ENCODE measurements at places on chromosomes 16 and 17.

- DNase-seq = peak; percentile 87
Observed at GRCh38 chr17:38559051-38559879, 46.5 kb downstream of the SRCIN1 start.

DNA sequence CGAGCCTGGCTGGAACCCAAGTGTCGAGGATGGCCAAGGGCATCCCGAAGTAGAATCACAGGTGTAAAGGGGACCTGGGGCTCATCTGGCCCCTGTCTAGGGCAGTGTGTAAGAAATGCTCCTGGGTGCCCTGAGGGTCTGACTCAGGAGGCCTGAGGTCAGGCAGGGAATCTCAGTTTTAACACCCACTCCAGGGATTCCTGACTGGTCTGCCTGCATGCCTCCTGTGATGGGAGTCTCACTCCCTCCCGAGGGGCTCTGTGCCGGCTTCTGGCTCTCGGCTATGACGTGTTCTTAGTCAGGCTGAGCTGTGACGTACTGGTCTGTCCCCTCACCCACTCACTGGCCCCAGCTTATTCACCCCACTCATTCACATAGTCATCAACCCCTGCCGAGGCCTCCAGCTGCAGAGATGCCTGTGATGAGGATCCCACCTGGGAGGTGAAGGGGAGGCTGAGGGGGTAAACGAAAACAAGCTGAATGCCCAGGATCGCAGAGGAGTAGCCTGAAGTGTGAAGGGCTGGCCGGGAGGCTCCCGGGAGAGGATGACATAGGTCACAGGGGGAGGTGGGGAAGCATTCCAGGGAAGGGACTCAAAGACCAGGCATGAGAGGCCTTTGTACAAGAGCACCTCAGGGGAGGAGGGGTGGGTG lies 23.8 kb downstream of the FAM83G start:
- DNase-seq = no peak

- no peak for DNase-seq
Observed at GRCh38 chr17:9109933-9110332, 88.6 kb downstream of the NTN1 start.

GRCh38 chr17:60914078-60914477 lies 236.4 kb downstream of the BCAS3 start:
- DNase-seq = no peak

DNA sequence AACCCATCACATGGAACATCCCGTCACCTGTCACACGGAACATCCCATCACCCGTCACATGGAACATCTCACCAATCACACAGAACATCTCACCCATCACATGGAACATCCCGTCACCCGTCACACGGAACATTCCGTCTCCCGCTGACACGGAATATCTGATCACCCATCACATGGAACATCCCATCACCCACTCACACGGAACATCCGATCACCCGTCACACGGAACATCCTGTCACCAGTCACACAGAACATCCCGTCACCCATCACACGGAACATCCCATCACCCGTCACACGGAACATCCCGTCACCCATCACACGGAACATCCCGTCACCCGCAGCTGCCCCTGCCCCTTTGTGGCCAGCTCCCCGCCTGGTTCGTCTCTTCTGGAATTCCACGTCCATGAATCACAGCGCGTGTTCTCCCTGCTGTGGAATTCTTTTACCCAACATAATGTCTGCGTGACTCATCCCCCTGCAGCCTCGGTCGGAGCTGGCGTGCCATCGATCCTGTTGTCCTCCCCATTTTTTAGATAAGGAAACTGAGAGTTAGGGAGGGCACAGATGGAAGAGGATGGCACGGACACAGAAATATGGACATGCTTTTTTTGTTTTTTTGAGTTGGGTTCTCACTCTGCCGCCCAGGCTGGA lies 5.6 kb downstream of the CPNE7 start:
- DNase-seq = no peak

DNA sequence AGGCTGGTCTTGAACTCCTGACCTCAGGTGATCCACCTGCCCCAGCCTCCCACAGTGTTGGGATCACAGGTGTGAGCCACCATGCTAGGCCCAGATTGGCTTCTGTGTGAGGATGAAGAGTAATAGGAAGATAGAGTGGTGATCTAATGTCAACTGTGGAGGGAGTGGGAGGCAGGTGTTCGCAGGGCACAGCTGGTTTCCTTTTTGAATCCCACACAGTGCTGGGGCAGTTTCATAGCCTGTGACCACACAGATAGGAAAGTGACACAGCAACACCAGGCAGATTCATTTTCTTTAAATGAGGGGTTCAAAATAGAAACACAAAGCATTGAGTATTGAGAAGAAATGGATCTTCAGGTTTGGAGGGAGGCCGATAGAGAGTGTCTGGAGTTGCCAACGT lies 540.3 kb downstream of the WWOX start:
- no peak for DNase-seq

DNA sequence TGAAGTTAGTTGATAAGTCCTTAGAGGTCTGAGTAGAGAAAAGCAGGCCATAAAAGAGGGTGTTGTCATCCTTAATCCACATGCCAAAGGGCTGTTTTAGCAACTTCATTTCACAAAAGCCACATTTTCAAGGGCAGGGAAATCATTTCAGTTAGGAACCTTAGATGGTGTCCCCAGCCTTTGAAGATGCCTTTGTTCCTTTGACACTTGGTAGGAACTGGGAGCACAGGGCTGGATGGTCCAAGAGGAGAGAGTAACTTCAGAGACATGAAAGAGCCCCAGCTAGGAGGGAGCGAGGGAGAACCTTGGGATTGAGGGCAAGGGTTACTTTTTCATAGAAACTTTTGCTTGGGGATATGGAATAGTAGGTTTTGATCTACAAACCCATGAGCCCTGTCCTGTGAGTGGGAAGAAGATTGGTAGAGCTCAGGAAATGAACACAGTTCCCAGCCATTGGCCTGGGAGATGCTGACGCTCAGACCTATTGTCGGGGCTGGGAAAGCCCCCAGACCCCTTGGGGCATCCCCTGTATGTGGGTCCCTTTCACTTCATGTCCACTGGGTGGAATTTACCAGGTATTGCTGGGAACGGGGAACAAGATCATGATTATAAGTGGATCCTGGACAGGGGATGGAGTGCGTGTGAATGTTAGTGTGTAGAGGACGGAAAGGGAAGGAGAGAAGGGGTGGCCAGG lies 18.9 kb downstream of the MSI2 start:
- DNase-seq = no peak

DNA sequence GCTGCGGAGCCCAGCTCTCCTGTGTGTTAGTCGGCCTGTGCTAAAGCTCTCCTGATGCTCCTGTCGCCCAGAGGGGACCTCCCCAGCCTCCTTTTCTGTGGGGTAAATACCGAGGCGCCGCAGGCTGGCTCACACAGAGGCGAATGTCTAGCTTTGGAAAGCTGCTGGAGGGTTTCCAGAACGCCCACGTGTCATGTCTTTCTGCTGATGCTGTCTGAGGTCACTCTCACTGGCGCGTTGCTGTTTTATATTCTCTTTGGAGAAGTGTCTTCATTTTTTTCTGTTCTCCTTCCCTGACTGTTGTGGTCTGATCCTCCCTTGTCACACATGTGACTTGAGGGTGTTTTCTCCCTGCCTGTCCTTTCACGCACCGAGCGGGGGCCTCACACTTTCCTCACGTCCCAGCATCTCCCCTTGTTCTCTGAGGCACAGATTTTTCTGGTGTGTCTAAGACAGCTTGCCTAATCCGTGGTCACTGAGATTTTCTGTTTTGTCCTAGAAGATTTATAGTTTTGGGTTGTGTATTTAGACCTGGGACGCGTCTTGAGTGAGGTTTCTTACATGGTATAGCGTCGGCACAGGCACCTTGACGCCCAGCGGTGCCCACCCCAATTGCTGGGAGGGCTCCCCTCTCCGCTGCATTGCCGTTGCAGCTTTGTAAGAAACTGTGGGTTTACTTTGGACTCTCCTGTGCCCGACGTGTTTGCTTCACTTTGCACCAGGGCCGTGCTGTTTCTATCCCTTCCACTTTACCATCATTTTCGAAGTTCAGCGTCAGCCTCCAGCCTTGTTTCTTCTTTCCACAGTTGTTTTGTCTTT lies 92.1 kb upstream of the ZNF750 start:
- no peak for DNase-seq

GRCh38 chr16:57639172-57639887 lies 10.9 kb downstream of the ADGRG1 start:
- no peak for DNase-seq

Measured in effector memory CD8-positive, alpha-beta T cell (primary cell).